ENCODE measurements at places on chromosomes 2 and 18.

DNA sequence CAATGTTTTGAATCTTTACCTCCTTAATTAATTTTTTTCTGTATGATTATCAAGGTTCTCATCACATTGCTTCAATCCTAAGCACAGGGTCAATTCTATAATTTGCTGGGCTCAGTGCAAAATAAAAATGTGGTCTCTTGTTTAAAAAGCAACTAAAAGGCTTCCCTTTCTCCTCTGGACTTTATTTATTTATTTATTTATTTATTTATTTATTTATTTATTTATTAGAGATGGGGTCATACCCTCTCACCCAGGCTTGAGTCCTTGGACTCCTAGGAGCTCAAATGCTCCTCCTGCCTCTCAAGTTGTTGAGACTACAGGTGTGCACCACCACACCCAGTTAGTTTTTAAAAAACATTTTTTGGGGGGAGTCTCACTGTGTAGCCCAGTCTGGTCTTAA, 710.1 kb upstream of the REG3G start:
- DNase-seq: no peak

DNA sequence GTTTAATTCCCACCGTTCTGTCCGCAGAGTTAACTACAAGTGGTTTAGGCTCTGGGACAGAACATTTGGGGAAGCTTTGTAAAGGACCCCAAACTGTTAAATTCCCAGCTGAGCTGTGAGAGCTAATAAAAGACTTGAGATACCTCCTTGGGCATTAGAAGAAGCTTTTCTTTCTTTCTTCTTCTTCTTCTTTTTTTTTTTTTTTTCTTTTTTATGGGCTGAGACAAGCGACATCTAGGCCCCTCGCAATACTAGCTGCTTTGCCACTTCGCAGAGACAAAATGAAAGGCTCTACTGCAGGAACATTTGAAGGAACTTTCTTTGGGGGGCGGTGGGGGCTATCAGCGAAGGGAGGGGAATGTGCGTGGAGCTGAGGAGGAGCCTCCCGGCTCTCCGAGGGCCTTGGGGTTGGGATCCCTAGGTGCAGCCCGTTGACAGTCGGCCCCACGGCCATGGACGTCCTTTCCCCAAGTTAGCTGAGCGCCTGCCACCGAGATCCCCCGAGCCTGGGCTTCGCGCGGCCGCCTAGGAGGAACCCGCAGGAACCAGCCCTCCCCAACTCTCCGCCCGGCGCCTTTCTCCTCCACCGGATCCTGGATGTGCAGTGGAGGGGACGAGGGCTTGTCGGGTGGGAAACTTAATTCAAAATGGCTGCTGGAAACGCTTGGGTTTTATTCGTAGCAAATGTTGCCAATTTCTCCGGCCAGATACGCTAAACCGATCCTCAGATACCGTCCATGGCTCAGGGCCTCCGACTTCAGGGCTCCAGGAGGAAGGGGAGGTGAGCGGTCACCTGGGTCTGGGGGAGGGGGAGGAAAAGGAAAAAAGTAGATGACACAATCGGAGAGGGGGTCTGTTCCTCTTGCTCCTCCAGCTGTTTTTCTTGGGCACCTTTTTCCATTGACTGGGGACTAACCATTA, 4.2 kb downstream of the MEIS1 start:
- DNase-seq: peak; percentile 25

DNA sequence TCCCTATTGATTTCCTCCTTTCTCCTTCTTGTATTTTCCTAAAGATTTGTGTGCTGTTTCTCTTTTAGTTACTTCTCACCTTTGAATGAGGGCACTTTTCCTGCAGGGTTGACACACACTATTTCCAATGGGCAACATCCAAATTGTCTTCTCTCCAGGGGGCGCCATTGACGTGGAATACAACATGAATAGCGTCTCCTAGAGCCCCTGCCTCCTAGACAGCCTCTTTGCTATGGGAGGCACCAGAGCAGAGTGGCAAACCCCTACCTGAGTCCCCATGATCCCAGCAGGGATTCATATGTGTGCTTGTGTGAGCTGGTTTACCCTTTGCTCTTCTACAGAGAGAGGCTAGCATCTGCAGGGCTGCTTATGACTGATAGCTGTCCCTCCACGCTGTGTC, 61.3 kb upstream of the ITSN2 start:
- peak; percentile 71 for DNase-seq

DNA sequence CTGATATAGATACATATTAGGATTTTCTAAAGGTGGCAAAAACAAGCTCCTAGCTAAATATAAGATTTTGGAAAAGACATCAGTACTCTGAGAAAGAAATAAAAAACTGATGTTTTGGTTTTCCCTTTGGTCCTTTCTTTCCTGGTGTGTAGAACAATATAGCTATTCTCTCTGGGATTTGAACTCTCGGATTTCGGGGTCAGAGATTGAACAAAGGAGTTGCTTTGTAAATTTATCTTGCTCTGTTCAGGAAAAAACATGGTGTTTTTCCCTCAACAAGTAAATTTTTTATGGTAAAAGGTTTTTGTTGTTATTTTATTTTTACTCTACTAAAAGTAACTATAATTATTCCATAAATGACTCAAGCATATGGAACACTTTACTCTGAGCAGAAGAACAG, 889.3 kb downstream of the ERBB4 start:
- DNase-seq: no peak

DNA sequence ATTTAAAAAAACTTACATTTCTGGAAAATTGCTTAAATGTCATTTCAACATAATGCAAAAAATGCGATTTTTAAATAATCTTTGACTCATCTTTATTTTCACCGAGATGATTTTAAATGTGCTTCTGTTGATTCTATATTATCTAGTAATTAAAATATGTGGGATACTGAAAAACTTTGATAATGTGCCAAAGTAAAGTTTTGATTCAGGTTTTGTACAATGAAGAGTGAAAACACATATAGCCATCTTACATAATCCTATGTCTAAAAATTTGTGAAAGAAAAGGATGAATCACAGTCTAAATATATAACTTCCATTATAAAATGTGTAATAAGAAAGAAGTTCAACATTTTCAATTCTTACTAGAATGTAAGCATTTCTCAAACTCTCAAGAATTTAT, 204.3 kb upstream of the ZC3H15 start:
- no peak for DNase-seq

DNA sequence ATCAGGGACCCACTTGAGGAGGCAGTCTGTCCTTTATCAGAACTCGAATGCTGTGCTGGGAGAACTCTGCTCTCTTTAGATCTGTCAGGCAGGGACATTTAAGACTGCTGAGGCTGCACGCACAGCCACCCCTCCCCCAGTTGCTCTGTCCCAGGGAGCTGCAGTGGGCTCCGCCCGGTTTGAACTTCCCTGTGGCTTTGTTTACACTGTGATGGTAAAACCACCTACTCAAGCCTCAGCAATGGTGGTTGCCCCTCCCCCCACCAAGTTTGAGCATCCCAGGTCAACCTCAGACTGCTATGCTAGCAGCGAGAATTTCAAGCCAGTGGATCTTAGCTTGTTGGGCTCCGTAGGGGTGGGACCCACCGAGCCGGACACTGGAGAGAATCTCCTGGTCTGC, 11.8 kb upstream of the LHCGR start:
- no peak for DNase-seq

DNA sequence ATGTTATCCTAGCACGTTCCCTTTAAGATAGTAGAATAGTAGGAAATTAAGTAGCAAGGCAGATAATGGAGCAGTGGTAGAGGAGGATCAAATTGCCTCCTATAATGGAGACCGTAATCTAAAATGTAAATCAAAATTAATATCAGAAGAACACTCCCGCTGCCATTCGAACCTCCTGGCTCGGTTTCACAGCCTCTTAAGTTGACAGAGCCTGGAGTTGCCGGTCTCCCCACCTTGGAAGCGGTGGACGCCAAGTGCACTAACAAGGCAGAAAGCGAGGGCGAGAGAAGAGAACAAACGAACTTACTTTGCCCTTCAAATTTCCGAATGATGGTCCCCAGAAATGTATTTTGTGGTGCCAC, 450 bp downstream of the KCNH7 start:
- DNase-seq: no peak

DNA sequence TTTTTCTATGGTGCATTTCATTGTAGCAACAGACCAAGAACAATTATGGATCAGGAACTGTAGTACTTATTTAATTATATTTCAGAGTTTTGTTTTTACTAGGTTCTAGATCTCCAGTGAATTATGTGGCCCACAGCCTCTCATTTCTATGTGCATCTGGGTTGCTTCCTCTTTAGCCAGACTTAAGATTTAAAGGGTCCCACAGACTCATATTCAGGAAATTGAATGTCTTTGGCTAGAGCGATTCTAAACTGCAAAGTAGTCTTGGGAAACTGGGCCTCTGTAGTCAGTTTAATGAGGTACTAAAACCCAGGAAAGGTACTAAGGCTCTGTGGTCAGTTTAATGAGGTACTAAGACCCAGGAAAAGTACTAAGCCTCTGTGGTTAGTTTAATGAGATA, 94.4 kb downstream of the LYPD6B start:
- DNase-seq: no peak

DNA sequence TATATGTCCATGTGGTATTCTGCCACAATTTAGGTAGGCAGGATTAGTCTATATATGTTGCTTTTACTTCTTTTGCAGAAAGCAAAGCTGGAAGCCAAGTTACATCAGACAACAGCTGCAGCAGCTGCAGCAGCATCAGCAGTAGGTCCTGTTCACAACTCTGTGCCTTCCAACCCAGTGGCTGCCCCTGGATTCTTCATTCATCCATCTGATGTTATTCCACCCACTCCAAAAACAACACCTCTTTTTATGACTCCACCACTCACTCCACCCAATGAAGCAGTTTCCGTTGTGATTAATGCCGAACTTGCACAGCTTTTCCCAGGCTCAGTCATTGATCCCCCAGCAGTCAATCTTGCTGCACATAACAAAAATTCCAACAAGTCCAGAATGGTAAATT, 107.6 kb downstream of the BIRC6 start:
- DNase-seq: no peak

GRCh38 chr18:13487237-13487636, 239.1 kb downstream of the FAM210A start:
- DNase-seq: no peak

DNA sequence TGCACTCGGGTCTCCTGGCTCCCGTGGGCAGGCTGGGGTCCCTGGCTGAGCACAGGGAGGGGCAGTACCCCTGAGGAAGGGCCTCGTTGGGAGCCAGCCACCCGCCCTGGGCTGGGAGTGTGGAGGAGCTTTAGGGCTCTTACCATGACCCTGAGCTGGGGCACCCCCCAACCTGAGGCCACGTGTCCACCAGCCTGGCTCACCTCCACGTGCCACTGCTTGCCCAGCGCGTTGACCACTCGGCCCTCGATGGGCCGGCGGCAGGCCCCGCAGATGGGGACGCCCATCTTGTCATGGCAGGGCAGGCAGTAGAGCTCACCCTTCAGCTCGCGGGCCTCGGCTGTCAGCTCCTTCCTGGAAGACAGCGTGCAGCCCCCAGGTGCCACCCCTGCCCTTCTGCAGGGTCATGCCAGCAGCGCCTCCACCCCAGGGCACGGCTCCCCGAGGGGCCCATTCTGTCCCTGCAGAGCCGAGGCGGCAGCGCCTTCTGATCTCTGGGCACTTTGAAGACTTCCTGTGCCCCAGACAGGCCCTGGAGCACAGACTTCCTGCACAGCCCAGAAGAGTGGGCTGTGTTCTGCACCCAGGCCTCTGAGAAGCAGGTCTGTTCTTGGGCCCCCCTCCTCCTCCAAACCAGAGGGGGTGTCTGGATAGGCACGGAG, 4.0 kb upstream of the GPR17 start:
- DNase-seq: no peak

- no peak for DNase-seq
These were observed 88.9 kb downstream of the FEZ2 start for GRCh38 chr2:36509075-36509474.

DNA sequence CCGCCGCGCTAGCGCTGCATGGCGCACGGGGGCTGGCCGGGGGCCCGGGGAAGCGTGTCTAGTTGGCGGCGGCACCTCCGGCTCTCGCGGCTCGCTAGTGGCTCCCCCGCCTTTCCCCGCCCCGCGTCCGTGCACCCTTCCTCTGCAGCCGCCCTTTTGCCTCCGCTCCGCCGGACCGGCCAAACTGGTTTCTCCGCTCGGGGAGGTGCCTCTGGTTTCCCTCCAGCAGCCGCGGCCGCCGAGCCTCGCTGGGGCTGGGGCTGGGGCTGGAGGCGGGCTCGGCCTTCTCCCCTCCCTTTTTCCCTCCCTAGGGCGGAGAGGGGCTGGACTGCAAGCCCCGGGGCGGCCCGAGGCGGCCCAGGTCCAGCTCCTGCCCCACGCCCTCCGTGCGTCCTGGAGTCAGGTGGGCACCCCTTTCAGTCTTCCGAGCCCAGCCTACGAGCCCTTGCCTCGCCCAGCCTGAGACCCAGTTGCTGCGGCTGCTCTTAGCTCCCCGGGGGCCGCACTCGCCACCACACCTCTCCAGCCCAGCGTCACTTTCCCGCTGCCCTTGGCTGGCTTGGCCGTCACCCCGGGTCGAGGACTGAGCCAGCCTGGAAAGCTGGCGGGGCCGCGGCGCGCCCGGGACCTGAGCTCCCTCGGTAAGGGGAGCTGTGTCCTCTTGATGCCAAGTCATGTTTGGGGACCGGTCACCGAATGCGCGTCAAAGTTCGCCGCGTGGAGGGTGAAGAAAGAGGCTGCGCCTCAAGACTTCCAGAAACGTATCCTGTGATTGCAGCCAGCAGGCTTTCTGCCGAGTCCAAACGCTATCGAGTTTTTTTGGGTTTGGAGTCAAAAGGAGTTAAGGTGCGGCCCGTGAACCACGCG, at the start of gene ATP8B1:
ATP8B1 (minus strand) TSS at position 213 of the 867 bp plus-strand sequence. CDS start 71,508 bp downstream, outside the sequence.
- DNase-seq: peak; percentile 82

DNA sequence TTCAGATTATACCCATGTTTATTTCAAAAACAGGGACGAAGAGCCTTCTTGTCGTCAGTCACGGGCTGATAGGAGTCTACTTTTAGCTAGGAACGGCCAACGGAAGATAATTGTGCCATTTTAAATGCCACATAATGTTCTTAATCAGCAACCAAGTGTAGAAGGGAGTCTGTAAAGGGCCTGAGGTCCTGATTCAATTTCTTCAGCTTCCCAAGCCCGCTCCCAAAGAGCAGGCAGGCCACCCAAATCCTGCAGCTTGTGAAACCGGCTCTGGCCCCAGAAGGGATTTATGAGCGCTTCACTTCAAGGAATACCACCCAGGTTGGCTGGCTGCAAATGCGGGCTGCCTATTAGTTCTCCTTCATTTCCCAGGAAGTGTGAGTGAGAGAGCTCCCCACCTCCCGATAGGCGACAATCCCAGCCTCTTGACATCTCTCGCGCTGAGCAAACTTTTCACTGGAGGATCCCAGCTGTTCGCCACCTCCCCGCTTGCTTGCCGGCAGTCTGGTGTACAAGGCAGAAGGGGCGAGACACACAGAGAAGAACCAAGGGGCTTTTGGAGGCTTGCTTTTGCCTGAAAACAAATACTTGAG, 272.9 kb downstream of the CDH20 start:
- DNase-seq: no peak

DNA sequence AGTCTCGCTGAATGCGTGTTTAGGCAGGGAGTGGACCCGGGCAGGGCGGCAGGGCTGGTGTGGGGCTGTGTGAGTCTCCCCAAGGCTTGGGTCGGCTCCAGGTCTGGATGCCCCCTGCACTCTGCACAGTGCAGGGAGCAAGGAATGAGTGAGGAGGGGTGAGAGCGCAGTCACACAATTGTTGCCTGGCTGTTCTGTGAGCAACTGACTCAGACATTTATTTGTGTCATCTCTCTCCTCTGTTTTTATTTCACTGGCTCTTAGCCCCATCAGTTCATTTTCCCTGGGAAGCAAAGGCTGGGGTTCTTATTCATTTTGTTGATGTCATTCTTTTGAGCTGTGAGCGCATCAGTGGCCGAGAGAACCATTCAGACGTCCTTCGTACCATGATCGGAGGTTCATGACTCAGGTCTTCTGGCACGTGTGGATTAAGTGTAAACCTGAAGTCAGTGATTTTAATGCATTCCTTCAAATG, 61.1 kb downstream of the GATA6 start:
- no peak for DNase-seq

- DNase-seq: no peak
These were observed 810.2 kb upstream of the LRATD1 start for GRCh38 chr2:13822365-13822764.
